Stimulated activated naive CD8-positive, alpha-beta T cell treated with anti-CD3 and anti-CD28 coated beads, Interleukin-15, Interleukin-2, amounts not matched to agents 100 U/mL and 50 U/mL, for 24 hours (primary cell): ENCODE measurements at places on chromosomes 1 and 21.

DNA sequence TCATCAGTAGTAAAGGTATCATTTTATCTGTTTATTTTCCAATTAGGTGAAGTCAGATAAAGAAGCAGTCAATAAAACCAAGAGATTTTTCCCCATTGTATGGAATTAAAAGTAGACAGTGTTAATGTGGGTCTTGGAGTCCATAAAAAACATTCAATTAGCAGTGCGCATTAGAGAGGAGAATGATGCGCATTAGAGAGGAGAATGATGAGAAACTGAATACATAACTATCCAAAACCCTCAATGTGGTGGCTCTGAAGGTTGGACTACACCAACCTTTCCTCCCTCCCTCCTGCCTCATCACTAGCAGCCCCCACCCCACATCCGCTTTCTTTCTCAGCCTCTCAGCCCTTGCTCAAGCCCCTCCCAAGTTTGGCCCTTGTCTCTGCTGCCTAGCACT, 99.5 kb downstream of the DAB1 start:
- DNase-seq: no peak

DNA sequence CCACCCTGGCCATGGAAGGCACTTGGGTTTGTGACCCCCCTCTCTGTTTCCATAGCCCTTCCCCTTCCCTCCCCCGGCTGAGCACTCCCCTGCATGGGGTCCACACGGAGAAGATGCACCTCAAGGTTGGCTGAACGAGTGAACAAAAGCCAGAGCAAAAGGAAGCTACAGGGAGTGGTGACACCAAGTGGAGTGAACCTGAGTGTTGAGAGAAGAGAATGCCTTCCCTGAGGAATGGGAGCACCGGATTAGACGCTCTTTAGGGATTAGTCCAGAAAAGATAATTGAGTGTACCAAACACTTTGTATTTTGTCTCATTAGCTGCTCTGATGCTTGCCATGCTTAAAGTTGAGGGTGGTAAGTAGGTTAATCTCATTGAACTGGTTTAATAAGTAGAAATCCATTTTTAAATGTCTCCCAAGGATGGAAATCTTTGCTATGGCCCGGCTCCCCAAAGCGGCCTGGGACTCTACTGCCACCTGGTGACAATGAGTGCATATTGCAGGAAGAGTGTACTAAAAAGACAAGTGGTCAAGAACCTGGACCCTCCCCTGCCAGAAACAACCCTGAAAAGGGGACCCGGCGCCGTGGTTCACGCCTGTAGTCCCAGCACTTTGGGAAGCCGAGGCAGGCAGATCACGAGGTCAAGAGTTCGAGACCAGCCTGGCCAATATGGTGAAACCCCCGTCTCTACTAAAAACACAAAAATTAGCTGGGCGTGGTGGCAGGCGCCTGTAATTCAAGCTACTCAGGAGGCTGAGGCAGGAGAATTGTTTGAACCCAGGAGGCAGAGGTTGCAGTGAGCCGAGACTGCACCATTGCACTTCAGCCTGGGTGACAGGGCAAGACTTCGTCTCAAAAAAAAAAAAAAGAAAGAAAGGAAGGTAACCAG, 150.6 kb upstream of the ZC3H12A start:
- DNase-seq: peak; percentile 31

- no peak for DNase-seq
Measured at GRCh38 chr1:159140474-159140873, 30.9 kb upstream of the CADM3 start.

DNA sequence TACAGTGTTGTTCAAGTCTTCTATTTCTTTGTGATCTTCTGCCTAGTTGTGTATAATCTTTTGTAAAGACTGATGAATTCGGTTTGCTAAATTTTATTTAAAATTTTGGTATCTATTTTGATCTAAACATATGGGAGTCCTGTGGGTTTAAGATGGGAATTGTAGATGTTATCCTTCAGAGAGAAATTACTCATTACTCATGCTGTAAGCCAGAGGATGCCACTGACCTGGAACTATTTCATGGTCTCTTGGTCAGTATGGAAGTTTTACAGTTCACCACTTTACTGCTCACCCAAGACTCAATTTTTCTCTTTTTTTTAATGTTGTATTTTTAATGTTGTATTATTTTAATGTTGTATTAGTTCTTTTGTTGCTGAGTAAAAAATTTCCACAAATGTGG, 138.6 kb upstream of the B3GALT2 start:
- no peak for DNase-seq
